ENCODE measurements at places on chromosomes 3 and 15. TPM values are rescaled to one million over a fixed set of nuclear protein-coding genes. Genes with fewer than 3 reads are reported as not detected.
A peak's percentile ranks its signal among the peaks of the same experiment; 100 is the strongest.

GRCh38 chr3:117553461-117553860 is 843.9 kb downstream of the TUSC7 start:
- DNase-seq = no peak
- no peak overlapping the region for H3K27ac ChIP-seq
- peaks cover 7% of the 10 kb centered on the region for H3K4me1 ChIP-seq
- H3K27me3 ChIP-seq = no peaks in the 10 kb centered on the region
- no peaks in the 10 kb centered on the region for H3K36me3 ChIP-seq
- no peak overlapping the region for H3K4me3 ChIP-seq

DNA sequence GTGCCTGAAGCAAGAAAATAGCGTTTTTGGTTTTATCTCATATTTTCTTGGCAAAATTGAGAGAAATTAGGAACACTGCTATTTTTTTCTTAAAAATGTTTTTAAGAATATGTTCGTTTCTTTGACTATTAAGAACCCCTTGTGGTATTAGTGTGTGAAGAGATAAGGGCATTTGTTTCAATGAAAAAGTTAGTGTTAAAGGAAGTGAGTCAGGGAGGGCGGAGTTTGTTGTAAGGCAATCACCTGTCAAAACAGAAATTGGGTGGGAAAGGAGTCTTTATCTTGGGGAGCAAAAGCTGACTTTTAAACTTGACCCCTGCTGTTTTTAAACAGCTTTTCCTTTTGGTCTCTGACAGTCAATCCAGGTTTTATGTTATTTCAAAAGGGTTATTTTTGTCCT is 4.2 kb downstream of the RAP2B start:
- H3K4me1 ChIP-seq = peaks cover 15% of the 10 kb centered on the region
- no peaks in the 10 kb centered on the region for H3K36me3 ChIP-seq
- peak overlapping the region; percentile 99 for H3K4me3 ChIP-seq
- H3K27me3 ChIP-seq = peaks cover 8% of the 10 kb centered on the region

DNA sequence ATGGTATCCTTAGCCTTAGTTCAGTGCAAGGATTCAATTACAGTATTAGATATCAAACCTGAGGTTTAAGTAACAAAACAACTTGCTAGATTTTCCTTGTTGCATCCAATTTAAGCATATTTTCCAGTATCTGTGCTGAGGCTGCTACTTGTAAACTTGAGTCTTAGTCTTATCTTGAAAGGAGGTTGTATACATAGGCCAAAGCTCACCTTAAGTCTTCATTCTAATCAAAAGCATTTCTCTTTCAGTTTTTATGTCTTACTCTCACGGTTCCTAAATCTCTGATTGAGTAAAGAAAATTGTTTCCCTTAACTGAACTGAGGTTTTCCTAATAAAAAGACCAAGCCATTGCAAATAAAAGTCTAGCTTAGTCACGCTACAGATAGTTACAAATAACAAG is 52.6 kb downstream of the U2SURP start:
- H3K27ac ChIP-seq = no peak overlapping the region
- H3K36me3 ChIP-seq = peaks cover 7% of the 10 kb centered on the region
- H3K4me1 ChIP-seq = peaks cover 8% of the 10 kb centered on the region
- no peak for DNase-seq
- no peak overlapping the region for H3K4me3 ChIP-seq
- H3K27me3 ChIP-seq = no peaks in the 10 kb centered on the region

The NBEAL2 gene
- total RNA-seq = 38.0 TPM

The SLC26A6 gene
- 26.0 TPM for total RNA-seq

The FGF7 gene
- total RNA-seq = 0.07 TPM

The SLC22A14 gene
- total RNA-seq = 0.93 TPM
